GM20000 (cell line): ENCODE measurements at places on chromosomes 11 and 22.
A peak's percentile ranks its signal among the peaks of the same experiment; 100 is the strongest.

DNA sequence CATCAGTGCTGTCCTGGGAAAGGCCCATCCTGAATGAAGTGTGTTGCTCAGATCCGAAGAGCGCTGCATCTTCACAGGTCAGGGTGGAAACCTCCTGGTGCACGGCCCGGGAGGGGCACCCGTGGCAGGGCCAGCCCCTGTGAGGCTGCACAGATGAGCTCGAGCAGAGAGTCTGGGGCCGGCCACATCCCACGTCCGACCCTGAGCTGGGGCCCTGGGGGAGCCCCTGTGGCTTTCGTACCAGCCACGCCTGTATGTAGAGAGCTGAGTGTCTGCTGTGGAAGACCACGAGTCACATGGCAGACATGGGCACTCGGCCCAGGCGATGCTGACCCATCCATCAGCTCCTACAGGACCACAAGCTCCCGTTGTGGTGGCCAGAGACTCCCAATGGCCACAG, 24.9 kb upstream of the SEPTIN5 start:
- DNase-seq: no peak

- no peak for DNase-seq
These were observed 14.6 kb upstream of the SESN3 start for GRCh38 chr11:95245581-95245980.

- DNase-seq: peak; percentile 85
These were observed at the start of gene RIN1 for GRCh38 chr11:66336234-66337102. RIN1 (minus strand) TSS chr11:66336434; CDS start chr11:66336402, 32 bp downstream.

GRCh38 chr22:30720263-30720837, 25.7 kb downstream of the OSBP2 start:
- no peak for DNase-seq

GRCh38 chr22:28999510-28999909, 62.1 kb downstream of the C22orf31 start:
- DNase-seq: no peak
